Hepatocyte (in vitro differentiated cells): ENCODE measurements at places on chromosomes 1 and 21. TPM values are rescaled to one million over a fixed set of nuclear protein-coding genes. Genes with fewer than 3 reads are reported as not detected.

GRCh38 chr1:88455621-88456256 is 228.3 kb upstream of the PKN2 start:
- H3K4me1 ChIP-seq = no peaks in the 10 kb centered on the region
- peaks cover 4% of the 10 kb centered on the region for H3K27me3 ChIP-seq
- H3K36me3 ChIP-seq = no peaks in the 10 kb centered on the region
- no peak overlapping the region for H3K27ac ChIP-seq
- H3K4me3 ChIP-seq = no peak overlapping the region

Gene CEPT1
- polyA plus RNA-seq = 22.3 and 24.2 TPM in 2 replicates

GRCh38 chr1:182113879-182114626 is 52.5 kb upstream of the ZNF648 start:
- no peak for DNase-seq
- no peaks in the 10 kb centered on the region for H3K27me3 ChIP-seq
- no peak overlapping the region for H3K27ac ChIP-seq
- H3K36me3 ChIP-seq = no peaks in the 10 kb centered on the region
- H3K4me1 ChIP-seq = no peaks in the 10 kb centered on the region

DNA sequence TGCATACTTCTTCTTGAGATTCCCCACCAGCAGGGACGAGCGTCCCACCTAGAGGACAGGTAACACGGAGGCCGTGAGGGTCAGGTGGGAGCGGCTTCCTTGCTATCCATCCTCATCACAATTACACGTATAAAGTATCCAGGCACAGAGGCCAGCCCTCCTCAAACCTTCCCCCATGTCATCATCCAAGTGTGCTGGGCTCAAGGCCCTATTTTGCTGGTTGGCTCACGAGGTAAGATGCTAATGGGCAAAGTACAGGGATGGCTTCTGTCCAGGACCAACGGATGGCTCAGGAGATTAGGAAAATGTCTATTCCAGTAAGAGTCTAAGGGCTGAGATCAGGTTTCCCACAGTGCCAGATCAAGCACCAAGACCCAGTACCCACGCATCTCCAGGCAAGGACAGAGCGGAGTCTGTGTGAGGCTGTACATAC is 11.5 kb upstream of the A3GALT2 start:
- H3K4me3 ChIP-seq = no peak overlapping the region
- no peak for DNase-seq
- H3K27ac ChIP-seq = peak overlapping the region; percentile 12
- H3K27me3 ChIP-seq = no peaks in the 10 kb centered on the region
- no peaks in the 10 kb centered on the region for H3K36me3 ChIP-seq

Gene KCNJ6
- 0.46 and 0.52 TPM in 2 replicates for polyA plus RNA-seq

Gene OVAAL
- not detected in 2 replicates for polyA plus RNA-seq

Gene SLAMF7
- polyA plus RNA-seq = not detected in 2 replicates

Gene AIRE
- polyA plus RNA-seq = 0.32 and 0.42 TPM in 2 replicates

Gene LYPLA2
- 162 and 163 TPM in 2 replicates for polyA plus RNA-seq

- no peak for DNase-seq
- peaks cover 16% of the 10 kb centered on the region for H3K4me1 ChIP-seq
- H3K4me3 ChIP-seq = no peak overlapping the region
- H3K27ac ChIP-seq = no peak overlapping the region
- no peaks in the 10 kb centered on the region for H3K27me3 ChIP-seq
- no peaks in the 10 kb centered on the region for H3K36me3 ChIP-seq
Measured at GRCh38 chr21:39134288-39134810, 48.9 kb downstream of the PSMG1 start.

- H3K4me3 ChIP-seq = no peak overlapping the region
- DNase-seq = no peak
- no peaks in the 10 kb centered on the region for H3K36me3 ChIP-seq
- H3K27me3 ChIP-seq = no peaks in the 10 kb centered on the region
- peaks cover 9% of the 10 kb centered on the region for H3K4me1 ChIP-seq
Measured at GRCh38 chr21:46455575-46456385, 2.9 kb upstream of the DIP2A start.

Gene APOBEC4
- not detected in 2 replicates for polyA plus RNA-seq

GRCh38 chr21:31892686-31893085 is 19.9 kb downstream of the HUNK start:
- no peaks in the 10 kb centered on the region for H3K36me3 ChIP-seq
- DNase-seq = no peak
- no peak overlapping the region for H3K4me3 ChIP-seq
- peaks cover 31% of the 10 kb centered on the region for H3K4me1 ChIP-seq
- H3K27ac ChIP-seq = no peak overlapping the region

Gene SMPDL3B
- 11.2 and 16.2 TPM in 2 replicates for polyA plus RNA-seq

Gene SLC44A3
- 49.4 and 51.5 TPM in 2 replicates for polyA plus RNA-seq

Gene MFAP2
- 540 and 551 TPM in 2 replicates for polyA plus RNA-seq

Gene FAM131C
- 7.5 and 11.7 TPM in 2 replicates for polyA plus RNA-seq

DNA sequence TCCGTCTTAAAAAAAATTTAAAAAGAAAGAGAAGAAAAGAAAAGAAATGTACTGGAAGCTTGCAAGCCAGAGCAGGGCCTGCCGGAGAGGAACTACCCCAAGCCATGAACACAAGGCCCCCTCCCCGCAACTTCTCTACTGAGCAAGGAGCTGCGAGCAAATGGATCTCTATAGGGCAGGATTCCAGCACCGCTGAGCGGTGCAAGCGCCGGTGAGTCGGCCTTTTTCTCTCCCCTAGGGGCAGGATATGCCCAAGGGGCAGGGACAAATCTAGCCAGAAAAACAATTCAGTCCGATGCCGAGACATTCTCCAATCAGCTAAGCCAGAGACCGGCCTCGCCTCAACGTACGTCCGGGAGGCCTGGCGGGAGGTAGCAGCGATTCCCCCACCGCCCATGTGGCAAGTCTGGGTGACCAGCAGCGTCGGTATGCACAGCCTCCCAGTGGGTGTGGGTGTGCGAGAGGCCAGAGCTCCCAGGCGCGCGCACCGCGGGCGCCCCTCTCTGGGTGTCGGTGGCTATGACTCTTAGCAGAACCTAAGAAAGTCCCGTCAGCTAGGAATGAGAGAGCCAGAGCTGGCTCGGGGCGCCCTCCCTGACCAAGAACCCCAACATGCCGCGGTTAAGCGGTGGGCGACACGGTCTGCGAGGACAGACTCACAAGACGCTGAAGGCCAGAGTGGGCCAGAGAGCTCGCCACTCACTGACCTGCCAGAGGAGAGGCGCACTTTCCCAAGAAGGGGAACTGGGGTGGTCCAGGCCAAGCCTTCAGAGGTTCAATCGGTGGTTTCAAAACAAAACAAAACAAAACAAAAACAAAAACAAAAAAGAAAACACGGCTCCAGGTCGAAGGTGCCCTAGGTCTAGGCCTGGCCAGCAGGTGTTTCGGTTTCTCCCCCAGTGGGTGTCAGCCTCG is 1.9 kb downstream of the CSMD2 start:
- peaks cover 20% of the 10 kb centered on the region for H3K4me1 ChIP-seq
- peak overlapping the region; percentile 33 for H3K4me3 ChIP-seq
- peak; percentile 92 for DNase-seq
- no peak overlapping the region for H3K27ac ChIP-seq

Gene C2CD4D
- 0.96 and 1.1 TPM in 2 replicates for polyA plus RNA-seq

GRCh38 chr1:231643071-231643934 is 16.7 kb downstream of the DISC1 start:
- H3K36me3 ChIP-seq = no peaks in the 10 kb centered on the region
- no peak overlapping the region for H3K4me3 ChIP-seq
- no peaks in the 10 kb centered on the region for H3K27me3 ChIP-seq
- no peak overlapping the region for H3K27ac ChIP-seq
- DNase-seq = no peak
- no peaks in the 10 kb centered on the region for H3K4me1 ChIP-seq

Gene BRDT
- polyA plus RNA-seq = not detected in 2 replicates

DNA sequence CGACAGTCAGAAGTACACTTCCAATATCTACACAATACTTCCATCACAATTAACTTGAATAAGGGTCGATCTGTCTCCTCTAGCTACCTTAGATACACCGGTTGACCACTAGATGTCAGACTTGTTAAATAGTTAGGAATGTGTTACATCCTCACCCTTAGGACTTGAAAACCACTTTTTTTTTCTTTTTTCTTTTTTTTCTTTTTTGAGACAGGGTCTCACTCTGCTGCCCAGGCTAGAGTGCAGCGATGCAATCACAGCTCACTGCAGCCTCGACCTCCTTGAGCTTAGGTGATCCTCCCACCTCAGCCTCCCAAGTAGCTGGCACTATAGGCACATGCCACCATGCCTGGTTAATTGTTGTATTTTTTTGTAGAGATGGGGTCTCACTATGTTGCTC is 120.4 kb upstream of the GREM2 start:
- H3K27me3 ChIP-seq = no peaks in the 10 kb centered on the region
- peak; percentile 79 for DNase-seq
- no peaks in the 10 kb centered on the region for H3K4me1 ChIP-seq
- no peak overlapping the region for H3K27ac ChIP-seq
- H3K4me3 ChIP-seq = no peak overlapping the region
- H3K36me3 ChIP-seq = no peaks in the 10 kb centered on the region

Gene RHBDL2
- polyA plus RNA-seq = 0.77 and 1.4 TPM in 2 replicates

DNA sequence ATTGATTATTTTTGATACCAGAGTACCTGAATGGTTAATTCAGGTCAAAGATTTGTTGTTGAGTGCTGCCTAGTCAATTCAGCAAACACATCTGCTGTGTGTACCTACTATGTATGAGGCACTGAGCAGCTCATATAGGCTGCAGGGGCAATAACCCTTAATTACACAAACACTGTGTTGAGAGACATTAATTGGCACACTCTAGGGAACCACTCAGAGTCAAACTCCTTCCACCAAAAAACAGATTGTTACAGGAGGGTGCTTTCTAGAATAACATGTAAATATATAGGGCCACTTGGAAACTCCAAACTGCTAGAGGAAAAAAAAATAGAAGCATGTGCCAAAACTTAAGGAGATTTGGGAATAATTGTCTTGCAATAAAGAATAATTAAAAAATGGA is 31.3 kb downstream of the UBE2U start:
- H3K27me3 ChIP-seq = no peaks in the 10 kb centered on the region
- H3K36me3 ChIP-seq = no peaks in the 10 kb centered on the region
- no peak for DNase-seq
- no peak overlapping the region for H3K27ac ChIP-seq
- no peak overlapping the region for H3K4me3 ChIP-seq

Gene FAM72C
- 0.50 and 1.4 TPM in 2 replicates for polyA plus RNA-seq

Gene AMY1A
- not detected in 2 replicates for polyA plus RNA-seq

GRCh38 chr1:160768295-160768657 is 27.7 kb upstream of the LY9 start:
- H3K4me1 ChIP-seq = no peaks in the 10 kb centered on the region
- H3K27me3 ChIP-seq = no peaks in the 10 kb centered on the region
- H3K4me3 ChIP-seq = no peak overlapping the region
- no peak for DNase-seq
- no peak overlapping the region for H3K27ac ChIP-seq
- no peaks in the 10 kb centered on the region for H3K36me3 ChIP-seq

- H3K27ac ChIP-seq = no peak overlapping the region
- DNase-seq = no peak
- no peaks in the 10 kb centered on the region for H3K27me3 ChIP-seq
- no peak overlapping the region for H3K4me3 ChIP-seq
- no peaks in the 10 kb centered on the region for H3K36me3 ChIP-seq
Measured at GRCh38 chr1:232445361-232446106, 184.4 kb downstream of the SIPA1L2 start.

- H3K4me1 ChIP-seq = no peaks in the 10 kb centered on the region
- DNase-seq = peak; percentile 10
- H3K36me3 ChIP-seq = no peaks in the 10 kb centered on the region
- no peaks in the 10 kb centered on the region for H3K27me3 ChIP-seq
- no peak overlapping the region for H3K27ac ChIP-seq
- no peak overlapping the region for H3K4me3 ChIP-seq
Measured at GRCh38 chr21:25568246-25568645, 39.0 kb downstream of the MRPL39 start.

GRCh38 chr1:40167317-40167716 is 6.1 kb downstream of the RLF start:
- no peak for DNase-seq
- peaks cover 11% of the 10 kb centered on the region for H3K4me1 ChIP-seq
- H3K36me3 ChIP-seq = no peaks in the 10 kb centered on the region

DNA sequence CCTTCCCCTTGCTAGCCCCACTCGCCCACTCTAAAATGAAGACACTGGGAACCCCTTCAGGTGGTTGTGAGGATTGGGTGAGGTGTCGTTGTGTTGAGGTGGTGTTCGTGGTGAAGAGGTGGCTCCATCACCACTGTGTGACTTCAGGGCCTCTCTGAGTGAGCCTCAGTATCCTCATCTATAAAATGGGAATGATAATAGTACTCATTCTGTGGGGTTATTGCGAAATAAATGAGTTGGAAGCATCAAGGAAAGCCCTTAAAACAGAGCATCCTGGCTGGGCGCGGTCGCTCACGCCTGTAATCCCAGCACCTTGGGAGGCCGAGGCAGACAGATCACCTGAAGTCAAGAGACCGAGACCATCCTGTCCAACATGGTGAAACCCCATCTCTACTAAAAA is 6.7 kb upstream of the MARCKSL1 start:
- no peak overlapping the region for H3K4me3 ChIP-seq
- DNase-seq = no peak
- H3K36me3 ChIP-seq = no peaks in the 10 kb centered on the region
- H3K27ac ChIP-seq = no peak overlapping the region
- H3K27me3 ChIP-seq = no peaks in the 10 kb centered on the region
